ENCODE measurements at places on chromosomes 7 and 10. TPM values are rescaled to one million over a fixed set of nuclear protein-coding genes. Genes with fewer than 3 reads are reported as not detected.

The CREB5 gene
- polyA plus RNA-seq = 2.6 TPM

The CFAP58 gene
- 0.38 TPM for polyA plus RNA-seq

The ADGRA1 gene
- 0.20 TPM for polyA plus RNA-seq

The AKR1C2 gene
- 60.7 TPM for polyA plus RNA-seq

The SUN3 gene
- polyA plus RNA-seq = not detected

The MINDY4 gene
- 3.1 TPM for polyA plus RNA-seq

The FAM25C gene
- 41.1 TPM for polyA plus RNA-seq

The SKIDA1 gene
- polyA plus RNA-seq = 0.15 TPM

The WDR86 gene
- polyA plus RNA-seq = not detected

The MRLN gene
- polyA plus RNA-seq = not detected

The C10orf62 gene
- polyA plus RNA-seq = not detected

The LIPN gene
- polyA plus RNA-seq = not detected

The AKR1E2 gene
- polyA plus RNA-seq = 5.0 TPM

The IGF2BP3 gene
- 0.08 TPM for polyA plus RNA-seq

The CC2D2B gene
- polyA plus RNA-seq = 2.5 TPM

The LRRN3 gene
- not detected for polyA plus RNA-seq

The TMEM270 gene
- polyA plus RNA-seq = not detected

The DRGX gene
- polyA plus RNA-seq = not detected

The PODXL gene
- polyA plus RNA-seq = 1.9 TPM

The ACTR3C gene
- not detected for polyA plus RNA-seq

The PNLIPRP2 gene
- polyA plus RNA-seq = 0.77 TPM

The FUOM gene
- polyA plus RNA-seq = 54.8 TPM
